Adrenal gland (tissue), 19 donors: ENCODE measurements at places on chromosomes 3 and 15. TPM values are rescaled to one million over a fixed set of nuclear protein-coding genes. Genes with fewer than 3 reads are reported as not detected.

DNA sequence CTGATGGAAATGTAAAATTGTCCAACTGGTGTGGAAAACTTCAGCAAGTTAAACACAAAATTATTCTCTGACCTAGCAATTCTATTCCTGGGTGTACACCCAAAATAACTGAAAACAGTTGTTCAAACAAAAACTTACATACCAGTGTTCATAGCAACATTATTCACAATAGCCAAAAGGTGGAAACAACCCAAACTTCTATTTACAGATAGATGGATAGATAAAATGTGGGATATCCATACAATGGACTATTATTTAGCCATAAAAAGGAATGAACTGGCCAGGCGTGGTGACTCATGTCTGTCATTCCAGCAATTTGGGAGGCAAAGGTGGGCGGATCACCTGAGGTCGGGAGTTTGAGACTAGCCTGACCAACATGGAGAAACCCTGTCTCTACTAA is 6.9 kb upstream of the VWA5B2 start:
- no peaks in the 10 kb centered on the region for H3K27me3 ChIP-seq
- no peaks in the 10 kb centered on the region for H3K36me3 ChIP-seq
- H3K27ac ChIP-seq = no peak overlapping the region
- no peaks in the 10 kb centered on the region for H3K4me1 ChIP-seq
- no peak for DNase-seq

KCNH8 gene
- 0.27 TPM for total RNA-seq

DNA sequence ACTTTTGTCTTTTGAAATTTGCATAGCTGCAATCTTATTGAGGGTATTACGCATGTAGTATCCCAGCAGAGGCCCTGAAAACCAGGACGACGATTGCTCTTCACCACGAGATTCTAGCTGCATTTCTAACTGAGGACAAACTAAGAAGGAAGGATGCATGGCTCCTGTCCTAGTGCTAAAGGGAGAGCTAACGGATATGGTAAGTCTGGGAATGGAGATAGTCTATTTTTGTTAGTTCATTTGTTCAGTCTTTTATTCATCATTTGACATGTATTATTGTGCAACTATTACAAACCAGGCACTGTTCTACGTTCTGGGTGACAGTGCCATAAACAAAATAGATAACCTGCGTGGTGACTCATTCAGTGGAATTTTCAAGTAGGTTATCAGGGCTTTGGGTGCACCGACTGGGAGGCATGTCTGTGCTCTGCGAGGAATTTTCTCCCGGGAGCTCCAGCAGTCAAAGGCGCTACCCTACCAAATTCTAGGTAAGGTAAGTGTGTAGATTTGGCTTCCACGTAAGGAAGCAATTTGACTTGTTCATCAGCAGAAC is 51.9 kb upstream of the ETV5 start:
- DNase-seq = peak; percentile 23
- H3K27ac ChIP-seq = no peak overlapping the region
- no peaks in the 10 kb centered on the region for H3K4me1 ChIP-seq
- H3K4me3 ChIP-seq = no peak overlapping the region
- H3K36me3 ChIP-seq = no peaks in the 10 kb centered on the region

TMCO5A gene
- total RNA-seq = not detected

SLC24A1 gene
- total RNA-seq = 15.2 TPM

GRCh38 chr3:31184261-31185061 is 290.0 kb upstream of the GADL1 start:
- H3K27me3 ChIP-seq = no peaks in the 10 kb centered on the region
- no peak overlapping the region for H3K27ac ChIP-seq
- no peaks in the 10 kb centered on the region for H3K36me3 ChIP-seq
- H3K4me3 ChIP-seq = no peak overlapping the region
- no peak for DNase-seq
- H3K4me1 ChIP-seq = no peaks in the 10 kb centered on the region

ST6GAL1 gene
- 58.8 TPM for total RNA-seq

DNA sequence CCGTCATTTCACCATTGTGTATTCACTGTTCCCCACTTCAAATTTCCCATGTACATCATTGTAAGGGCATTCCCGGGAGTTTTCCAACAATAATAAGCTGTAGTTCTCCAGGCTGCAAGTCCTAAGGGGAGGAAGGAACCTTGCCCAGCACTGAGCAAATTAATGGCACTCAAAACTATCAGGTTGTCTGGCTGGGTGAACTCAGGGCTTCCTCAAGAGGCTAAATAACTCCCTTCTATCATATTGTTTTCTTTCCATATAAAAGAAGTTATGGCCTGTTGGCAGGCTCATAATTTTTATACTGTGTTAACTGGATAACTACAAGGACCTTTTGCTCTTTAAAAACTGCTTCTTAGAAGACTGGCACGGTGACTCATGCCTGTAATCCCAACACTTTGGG is 71.4 kb downstream of the SEMA6D start:
- H3K36me3 ChIP-seq = no peaks in the 10 kb centered on the region
- no peak for DNase-seq
- H3K27ac ChIP-seq = no peak overlapping the region
- H3K4me1 ChIP-seq = no peaks in the 10 kb centered on the region
- H3K27me3 ChIP-seq = no peaks in the 10 kb centered on the region
- no peak overlapping the region for H3K4me3 ChIP-seq

GRCh38 chr3:63096248-63097058 is 181.7 kb upstream of the SYNPR start:
- no peaks in the 10 kb centered on the region for H3K27me3 ChIP-seq
- H3K27ac ChIP-seq = no peak overlapping the region
- H3K36me3 ChIP-seq = no peaks in the 10 kb centered on the region
- no peak for DNase-seq
- no peaks in the 10 kb centered on the region for H3K4me1 ChIP-seq

DNA sequence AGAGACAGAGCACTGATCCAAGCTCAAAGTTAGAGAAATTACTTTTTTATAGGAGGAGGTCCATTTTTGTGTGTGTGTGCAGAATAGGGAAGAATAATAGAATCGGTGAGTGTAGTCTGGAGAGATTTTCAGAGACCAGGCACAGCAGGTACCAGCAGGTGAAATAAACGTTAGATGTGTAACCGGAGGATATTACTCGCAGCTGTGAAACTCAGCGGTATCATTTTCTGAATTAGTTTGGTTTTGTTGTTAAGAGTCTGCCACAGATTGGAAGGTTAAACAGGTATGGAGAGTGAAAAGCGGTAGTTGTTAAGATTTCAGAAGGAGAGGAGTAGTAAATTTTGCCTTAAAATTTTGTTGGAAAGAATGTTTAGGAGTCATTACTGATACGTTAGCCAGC is 69.9 kb downstream of the RGMA start:
- no peak for DNase-seq
- H3K27ac ChIP-seq = no peak overlapping the region
- H3K27me3 ChIP-seq = no peaks in the 10 kb centered on the region
- no peaks in the 10 kb centered on the region for H3K4me1 ChIP-seq

DNA sequence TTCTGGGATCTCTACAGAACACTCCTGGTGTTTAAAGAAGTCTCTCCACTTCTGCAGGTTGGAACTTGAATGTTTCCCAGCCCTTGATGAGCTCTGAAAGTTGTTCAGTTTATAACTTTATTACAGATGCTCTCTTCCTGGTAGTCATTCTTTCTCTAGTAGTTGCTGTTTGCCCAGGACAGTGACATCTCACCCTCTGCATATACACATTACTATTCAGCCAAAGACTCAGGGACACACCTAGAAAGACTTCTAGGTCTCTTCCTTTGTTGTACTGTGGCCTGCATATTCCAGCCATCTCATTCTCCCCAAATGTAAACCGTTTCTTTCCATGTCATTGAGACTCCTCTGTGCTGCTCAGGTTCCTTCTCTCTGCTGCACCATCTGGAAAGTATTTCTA is 76.7 kb downstream of the MITF start:
- no peak overlapping the region for H3K4me3 ChIP-seq
- no peaks in the 10 kb centered on the region for H3K27me3 ChIP-seq
- DNase-seq = no peak
- H3K4me1 ChIP-seq = peaks cover 13% of the 10 kb centered on the region

DNA sequence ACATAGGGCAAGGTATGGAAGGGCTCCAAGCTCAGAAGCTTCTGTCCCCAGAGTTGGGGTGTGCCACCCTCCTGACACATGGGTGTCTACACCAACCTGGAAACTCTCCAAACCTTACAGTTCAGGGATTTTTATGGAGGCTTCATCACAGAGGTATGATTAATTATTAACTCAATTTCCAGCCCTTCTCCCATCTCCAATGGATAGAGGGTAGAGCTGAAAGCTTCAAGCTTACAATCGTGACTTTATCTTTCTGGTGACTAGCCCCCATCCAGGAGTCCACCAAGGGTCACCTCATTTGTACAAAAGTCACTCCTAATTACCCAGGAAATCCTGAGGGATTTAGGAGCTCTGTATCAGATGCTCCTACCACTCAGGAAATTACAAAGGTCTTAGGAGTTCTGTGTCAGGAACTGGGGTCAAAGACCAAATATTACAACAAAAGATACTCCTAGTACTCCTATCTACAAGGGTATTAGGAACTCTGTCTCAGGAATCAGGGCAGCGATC is 62.7 kb downstream of the TFDP2 start:
- no peak overlapping the region for H3K4me3 ChIP-seq
- DNase-seq = no peak
- H3K27ac ChIP-seq = no peak overlapping the region

DNA sequence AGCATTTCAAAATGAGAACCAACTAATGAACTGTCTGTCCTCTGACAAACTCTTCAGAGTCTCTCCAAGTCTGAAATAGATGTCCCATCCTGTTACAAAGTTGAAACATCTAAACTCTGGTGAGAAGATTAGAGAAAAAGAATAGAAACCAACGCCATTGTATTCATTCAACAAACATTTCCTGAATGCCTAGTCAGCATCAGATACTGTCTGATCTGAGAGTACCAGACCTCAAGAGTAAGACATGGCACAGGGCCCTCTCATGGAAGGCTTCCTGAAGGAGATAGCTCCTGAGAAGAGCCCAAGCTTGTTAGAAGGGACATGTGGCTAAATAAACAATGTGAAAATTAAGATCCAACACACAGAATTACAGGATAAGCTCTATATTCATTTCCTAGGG is 164.1 kb upstream of the LRRN1 start:
- H3K27ac ChIP-seq = no peak overlapping the region
- no peaks in the 10 kb centered on the region for H3K36me3 ChIP-seq
- no peak overlapping the region for H3K4me3 ChIP-seq
- DNase-seq = no peak
- no peaks in the 10 kb centered on the region for H3K4me1 ChIP-seq

DNA sequence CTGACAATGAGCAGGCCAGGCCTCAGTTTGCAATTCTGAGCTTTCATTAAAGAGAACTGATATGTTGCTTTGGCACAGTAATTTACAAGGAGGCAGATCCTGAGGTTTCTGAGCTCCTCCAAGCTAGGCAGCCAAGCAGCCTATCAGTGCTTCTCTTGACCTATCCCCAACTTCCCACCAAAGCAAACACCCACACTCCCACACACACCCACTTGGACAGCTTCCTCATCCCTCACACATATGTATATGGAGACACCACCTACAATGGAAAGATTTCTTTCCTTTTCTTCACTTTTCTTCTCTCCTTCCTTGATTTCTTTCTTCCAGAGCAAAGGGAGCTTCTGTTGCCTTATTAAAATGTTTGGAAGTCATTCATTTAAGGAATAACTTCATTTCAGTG is 217.0 kb downstream of the NLGN1 start:
- H3K27ac ChIP-seq = no peak overlapping the region
- H3K36me3 ChIP-seq = no peaks in the 10 kb centered on the region
- no peak overlapping the region for H3K4me3 ChIP-seq
- no peaks in the 10 kb centered on the region for H3K27me3 ChIP-seq

GRCh38 chr15:91238644-91239425 is 138.8 kb downstream of the SV2B start:
- peaks cover 5% of the 10 kb centered on the region for H3K27me3 ChIP-seq
- no peaks in the 10 kb centered on the region for H3K36me3 ChIP-seq
- no peaks in the 10 kb centered on the region for H3K4me1 ChIP-seq
- no peak overlapping the region for H3K4me3 ChIP-seq

MYZAP gene
- 46.2 TPM for total RNA-seq

GOLGA8J gene
- not detected for total RNA-seq

DNA sequence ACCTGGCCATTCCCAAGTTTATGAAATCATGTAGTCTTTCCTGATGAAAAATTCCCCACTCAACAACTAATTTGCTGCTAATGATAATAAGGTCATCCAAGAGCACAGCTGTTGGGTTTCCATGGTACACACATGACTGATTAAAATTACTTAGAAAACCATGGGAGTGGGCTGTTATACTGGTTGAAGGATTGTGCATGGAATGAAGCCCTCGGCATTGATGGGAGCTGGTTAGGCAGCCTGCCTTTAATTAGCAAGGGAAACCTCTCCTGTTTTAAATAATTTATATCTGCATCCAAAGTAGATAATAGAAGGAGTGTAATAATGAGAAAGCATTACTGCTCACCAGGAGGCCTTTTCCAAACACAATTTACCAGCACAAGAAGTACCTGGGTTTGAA is 235.1 kb upstream of the CFAP20DC start:
- no peaks in the 10 kb centered on the region for H3K4me1 ChIP-seq
- DNase-seq = no peak
- H3K36me3 ChIP-seq = no peaks in the 10 kb centered on the region
- no peaks in the 10 kb centered on the region for H3K27me3 ChIP-seq
- H3K4me3 ChIP-seq = no peak overlapping the region
- H3K27ac ChIP-seq = no peak overlapping the region

- no peaks in the 10 kb centered on the region for H3K36me3 ChIP-seq
- H3K27ac ChIP-seq = no peak overlapping the region
- no peak for DNase-seq
Measured at GRCh38 chr15:78232951-78233350, 1.4 kb downstream of the ACSBG1 start.

DNA sequence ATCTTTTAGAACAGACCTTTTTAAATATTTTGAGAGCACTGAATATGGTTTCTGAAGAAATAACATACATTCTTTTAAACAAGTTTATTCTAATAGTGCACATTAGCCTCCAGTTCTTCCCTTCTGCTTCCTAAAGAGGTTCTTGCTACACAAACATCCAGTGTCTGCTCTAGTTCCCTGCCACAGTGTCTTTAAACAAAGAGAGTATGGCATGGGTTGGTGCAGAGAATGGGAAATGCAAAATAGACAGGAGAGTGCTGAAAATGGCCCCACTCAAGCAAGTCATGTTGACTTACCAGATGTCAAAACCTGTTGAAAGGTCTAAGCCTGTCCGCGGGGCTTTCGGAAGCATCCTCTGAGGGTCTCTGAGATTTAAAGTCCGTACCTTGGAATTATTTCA is 72.1 kb upstream of the RPL35A start:
- no peak overlapping the region for H3K4me3 ChIP-seq
- H3K4me1 ChIP-seq = no peaks in the 10 kb centered on the region
- DNase-seq = no peak

- no peak for DNase-seq
- H3K27me3 ChIP-seq = no peaks in the 10 kb centered on the region
- no peak overlapping the region for H3K27ac ChIP-seq
- H3K36me3 ChIP-seq = no peaks in the 10 kb centered on the region
Measured at GRCh38 chr15:66942649-66943390, 122.6 kb upstream of the SMAD3 start.

DUOX2 gene
- total RNA-seq = 0.34 TPM

TPRG1 gene
- 2.6 TPM for total RNA-seq

- H3K27ac ChIP-seq = no peak overlapping the region
- H3K4me1 ChIP-seq = no peaks in the 10 kb centered on the region
- no peak for DNase-seq
- H3K27me3 ChIP-seq = no peaks in the 10 kb centered on the region
Measured at GRCh38 chr3:3194861-3195260, 15.4 kb upstream of the CRBN start.

SEMA3F gene
- total RNA-seq = 21.1 TPM

- no peak overlapping the region for H3K27ac ChIP-seq
- peak; percentile 50 for DNase-seq
- H3K4me1 ChIP-seq = no peaks in the 10 kb centered on the region
- peaks cover 17% of the 10 kb centered on the region for H3K36me3 ChIP-seq
Measured at GRCh38 chr3:194404365-194405140, 5.5 kb upstream of the GP5 start.
